ENCODE measurements at places on chromosomes 5 and 9.

DNA sequence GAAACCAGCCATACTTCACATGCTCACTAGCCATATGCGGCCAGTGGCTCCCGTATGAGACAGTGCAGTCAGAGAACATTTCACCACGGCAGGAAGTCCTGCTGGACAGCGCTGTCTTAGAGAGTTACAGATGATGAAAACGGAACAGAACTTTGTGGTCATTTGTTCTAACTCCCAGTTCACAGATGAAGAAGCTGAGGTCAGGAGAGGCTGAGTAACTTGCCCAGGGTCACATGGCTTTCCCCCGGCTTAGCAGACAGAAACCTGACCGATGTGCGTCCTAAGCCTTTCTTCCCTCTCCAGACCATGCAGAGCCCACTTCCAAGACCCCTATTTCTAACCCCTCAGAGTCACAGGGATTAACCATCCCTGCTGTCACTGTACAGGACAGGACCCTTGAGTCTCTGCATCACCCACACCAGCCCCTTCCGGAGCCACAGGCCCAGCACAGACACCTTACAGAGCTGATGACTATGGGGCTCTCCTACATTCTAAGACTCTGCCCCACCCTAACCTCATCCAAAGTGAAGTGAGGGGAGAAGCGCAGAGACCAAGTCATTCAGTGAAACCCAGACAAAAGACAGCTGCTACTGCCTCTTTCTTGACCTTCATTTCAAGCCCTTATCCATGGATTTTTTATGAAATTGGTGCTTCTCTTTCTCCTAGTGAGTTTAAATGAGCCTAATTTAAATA, 86.9 kb downstream of the PTPN3 start:
- no peak for DNase-seq

DNA sequence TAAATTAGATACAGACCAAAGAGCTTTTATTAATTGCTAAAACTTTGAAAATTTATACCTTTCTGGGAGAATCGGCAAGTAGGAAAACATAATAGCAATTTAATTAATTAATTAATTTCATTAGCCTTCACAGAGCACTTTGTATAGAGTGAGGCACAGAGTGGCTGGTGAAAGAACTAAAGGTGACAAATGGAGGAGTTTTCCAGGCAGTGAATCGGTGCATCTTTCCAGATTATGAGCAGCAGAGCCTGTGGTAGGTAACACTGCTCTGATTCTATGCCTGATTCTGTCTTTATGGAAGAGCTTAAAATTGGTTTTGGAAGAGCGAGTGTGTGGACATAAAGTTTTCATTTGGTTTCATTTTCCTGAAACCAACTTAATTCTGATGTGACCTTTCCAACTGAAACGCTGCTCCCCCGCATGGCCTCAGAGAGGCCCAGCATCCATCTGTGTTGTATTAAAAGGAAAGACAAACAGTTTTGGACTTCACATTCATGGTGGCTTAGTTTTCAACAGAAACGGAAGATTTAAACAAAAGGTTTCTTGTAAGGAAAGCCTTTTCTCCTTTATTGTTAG, 188.9 kb upstream of the RPS23 start:
- DNase-seq: peak; percentile 42

DNA sequence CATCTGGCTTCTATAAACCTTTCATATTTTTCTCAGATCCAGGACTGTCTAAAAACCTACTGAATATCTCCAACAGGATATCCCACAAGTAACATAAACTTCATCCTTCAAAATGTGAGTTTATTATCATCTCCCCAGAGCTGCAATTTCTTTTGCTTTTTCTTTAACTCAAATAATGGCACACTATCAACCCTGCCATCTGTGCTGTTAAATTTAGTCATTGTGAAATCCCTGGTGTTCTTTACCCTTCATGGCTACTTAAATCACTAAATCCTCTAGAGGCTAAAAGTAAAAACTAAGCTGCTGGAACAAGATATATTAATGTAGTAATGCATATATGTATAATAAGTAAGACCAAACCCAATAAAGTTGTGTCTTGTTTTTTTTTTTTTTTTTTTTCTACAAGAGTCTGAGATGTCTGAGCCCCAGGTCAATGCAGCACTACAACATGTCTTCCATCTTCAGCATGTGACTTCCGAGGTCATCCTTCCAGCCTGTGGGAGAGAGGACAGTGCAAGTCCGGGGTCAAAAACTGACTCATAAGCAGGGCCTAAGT, 362.9 kb downstream of the ADGRV1 start:
- DNase-seq: no peak

GRCh38 chr9:36827593-36827992, 206.5 kb downstream of the PAX5 start:
- DNase-seq: no peak

- DNase-seq: no peak
Observed at GRCh38 chr9:88808019-88808656, 183.1 kb upstream of the S1PR3 start.

- no peak for DNase-seq
Observed at GRCh38 chr9:133683586-133684120, 47.5 kb downstream of the DBH start.

GRCh38 chr9:22010866-22011625, 1.9 kb upstream of the CDKN2B start:
- DNase-seq: no peak

- DNase-seq: no peak
Observed at GRCh38 chr5:139903795-139904565, 108.4 kb downstream of the PSD2 start.

DNA sequence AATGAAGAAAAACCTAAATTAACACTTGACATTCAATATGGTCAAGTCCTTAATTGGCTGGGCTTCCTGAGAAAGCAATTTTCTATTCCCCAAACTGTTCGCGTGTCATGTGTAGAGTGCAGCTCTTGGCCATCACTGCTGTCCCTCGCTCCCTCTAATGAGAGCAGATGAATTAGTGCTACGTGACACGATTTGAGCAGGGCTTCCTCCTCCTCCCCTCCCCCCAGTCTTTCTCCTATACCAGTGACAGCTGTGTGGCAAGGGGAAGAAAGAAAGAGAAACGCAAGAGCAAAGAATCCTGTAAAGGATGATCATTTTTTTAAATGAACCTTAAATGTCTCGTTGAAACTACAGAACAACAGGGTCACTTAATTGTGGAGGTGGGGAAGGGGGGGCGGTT, 159.6 kb downstream of the BNC2 start:
- DNase-seq: no peak

DNA sequence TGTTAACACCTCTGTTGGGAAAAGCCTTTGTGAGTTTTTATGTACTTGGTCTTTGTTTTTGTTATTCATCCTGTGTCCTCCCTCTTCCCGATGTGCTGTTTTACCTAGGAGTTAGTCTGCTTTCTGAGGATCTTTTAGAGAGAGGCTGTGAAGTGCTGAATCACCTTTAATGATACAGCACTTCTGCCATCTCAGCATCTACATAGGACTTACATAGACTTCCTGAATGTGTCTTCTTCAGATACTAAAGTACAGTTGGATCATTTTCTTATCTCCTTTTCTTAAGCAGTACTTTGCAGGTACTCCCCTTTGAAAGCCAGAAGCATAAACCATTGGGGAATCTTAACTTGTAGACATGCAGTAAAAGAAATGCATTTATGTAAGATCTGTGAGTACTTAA, 31.5 kb downstream of the OTULIN start:
- no peak for DNase-seq

DNA sequence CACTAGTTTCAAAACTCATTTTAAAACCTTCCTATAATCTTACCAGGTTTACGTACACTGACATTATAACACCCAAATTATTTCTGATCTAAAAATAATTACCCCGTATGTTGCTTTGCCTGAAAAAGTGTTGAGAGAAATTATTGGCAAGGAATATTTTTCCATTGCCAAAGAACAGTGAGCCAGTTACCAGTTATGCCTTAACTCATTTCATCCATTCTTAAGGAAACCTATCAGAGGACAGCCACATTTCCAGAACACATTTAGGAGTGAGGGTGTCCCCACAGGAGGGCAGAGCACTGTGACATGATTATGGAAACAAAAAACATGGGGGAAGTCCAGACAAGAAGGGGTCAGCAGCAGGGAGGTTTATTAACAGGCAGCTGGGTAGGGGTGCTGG, 52.2 kb downstream of the GABBR2 start:
- DNase-seq: no peak

DNA sequence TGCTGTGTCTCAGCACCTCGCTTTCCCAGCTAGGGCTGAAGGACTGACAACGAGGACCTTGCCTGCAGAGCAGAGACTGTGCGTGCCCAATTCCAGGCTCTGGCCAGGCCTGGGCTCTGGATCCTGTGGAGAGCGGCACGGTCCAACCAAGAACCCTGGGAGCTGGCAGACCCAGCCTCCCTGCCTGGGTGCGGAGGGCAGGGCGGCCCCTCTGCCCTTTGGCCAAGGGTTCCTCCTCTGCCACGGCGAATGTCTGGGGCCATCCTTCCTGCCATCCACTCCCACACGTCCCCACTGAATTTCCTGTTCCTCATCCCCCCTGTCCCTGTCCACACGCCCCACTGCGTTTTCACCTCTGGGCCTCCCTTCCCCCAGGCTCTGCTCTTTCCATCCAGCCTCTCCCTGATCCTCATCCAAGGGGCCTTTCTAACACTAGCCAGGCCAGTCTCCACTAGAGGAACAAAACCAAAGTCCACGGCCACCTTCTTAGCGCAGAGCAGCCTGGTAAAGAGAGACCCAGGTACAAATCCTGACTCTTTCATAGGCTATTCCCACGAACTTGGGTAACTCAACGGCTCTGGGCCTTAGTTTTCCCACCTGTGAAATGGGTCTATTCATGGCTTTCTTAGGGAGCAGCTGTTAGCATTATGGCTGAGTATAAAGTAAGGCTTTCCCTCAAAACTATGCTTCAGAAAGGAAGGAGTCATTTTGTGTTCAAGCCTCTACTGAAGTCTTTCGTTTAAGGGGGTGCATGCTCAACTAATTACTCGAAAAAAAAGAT, 95.5 kb upstream of the PHYKPL start:
- DNase-seq: no peak

GRCh38 chr9:12814877-12815237, 40.0 kb downstream of the LURAP1L start:
- no peak for DNase-seq

GRCh38 chr5:142427015-142427364, 102.2 kb upstream of the SPRY4 start:
- no peak for DNase-seq

- DNase-seq: no peak
Observed at GRCh38 chr9:68802525-68803015, 97.5 kb downstream of the PIP5K1B start.

DNA sequence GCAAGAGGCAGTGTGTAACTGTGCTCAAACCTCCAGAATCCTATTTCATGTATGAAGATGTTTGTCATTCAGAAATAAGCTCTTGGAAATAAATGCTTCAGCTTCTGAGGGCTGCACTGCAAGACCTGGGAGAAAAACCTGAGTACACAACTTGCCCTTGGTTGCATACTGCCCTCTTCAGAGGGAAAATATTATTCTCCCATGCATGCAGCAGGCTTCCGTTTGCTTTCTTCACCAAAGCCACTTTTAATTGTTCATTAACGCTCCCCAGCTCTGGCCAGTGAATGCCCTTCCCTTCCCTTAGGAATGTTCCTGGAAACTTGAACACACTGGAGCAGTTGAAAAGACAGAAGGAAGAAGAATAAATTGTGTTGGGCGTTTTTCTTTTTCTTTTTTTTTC, 2.5 kb upstream of the WHRN start:
- no peak for DNase-seq

DNA sequence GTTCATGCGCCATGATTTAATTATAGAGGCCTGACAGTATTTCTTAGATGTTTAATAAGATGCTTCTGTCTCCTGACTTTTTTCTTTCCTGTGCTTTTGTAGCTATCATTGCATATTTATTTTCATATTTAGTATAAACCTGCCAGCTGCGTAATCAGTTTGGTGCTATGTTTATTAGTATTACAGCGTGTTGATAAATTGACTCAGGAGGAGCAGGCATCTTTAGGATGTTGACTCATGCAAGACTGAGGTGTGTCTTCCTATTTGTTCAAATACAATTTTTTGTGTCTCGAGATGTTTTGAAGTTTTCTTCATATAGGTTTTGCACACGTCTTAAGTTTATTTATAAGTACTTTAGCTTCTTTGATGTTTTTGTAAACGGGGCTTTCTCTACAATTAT, 35.9 kb upstream of the EXOC3 start:
- DNase-seq: no peak

DNA sequence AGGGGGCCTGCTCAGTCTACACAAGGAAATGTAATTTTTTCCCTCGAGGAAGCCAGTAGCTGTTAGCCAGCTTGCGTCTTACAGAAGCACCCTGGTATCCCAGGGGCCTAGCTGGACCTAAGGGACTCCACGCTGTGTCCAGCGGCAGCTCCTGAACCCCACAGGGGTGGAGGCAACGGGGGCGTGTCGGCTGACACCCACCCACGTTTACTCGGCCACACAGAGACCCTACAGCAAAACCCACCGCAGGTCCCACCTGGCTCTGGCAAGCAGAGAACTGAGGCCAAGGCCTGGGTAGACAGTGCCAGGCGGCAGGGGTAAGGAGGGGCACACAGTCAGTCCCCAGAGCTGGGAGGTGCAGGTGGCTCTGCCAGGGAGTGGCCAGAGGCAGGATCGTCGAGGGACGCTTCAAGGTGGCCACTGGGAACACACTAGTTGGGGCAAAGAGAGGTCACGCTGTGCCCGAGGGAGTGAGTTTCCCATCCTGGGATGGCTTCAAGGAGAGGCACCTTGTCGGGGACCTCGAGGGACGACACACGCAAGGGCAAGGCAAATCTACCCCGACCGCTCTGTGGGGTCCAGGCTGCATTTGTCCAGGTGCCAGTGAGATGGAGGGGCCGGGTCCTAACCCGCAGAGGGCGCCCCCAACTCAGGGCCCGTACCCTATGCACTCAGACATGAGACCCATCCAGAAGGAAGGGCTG, 20.7 kb downstream of the BRD3OS start:
- DNase-seq: no peak

GRCh38 chr5:171743436-171744076, 42.1 kb upstream of the SMIM23 start:
- DNase-seq: no peak

- DNase-seq: no peak
Observed at GRCh38 chr9:35691334-35691650, 1.6 kb upstream of the TPM2 start.

- no peak for DNase-seq
Observed at GRCh38 chr5:15103864-15104263, 232.3 kb upstream of the ANKH start.

GRCh38 chr9:91663858-91664257, 240.2 kb upstream of the NFIL3 start:
- no peak for DNase-seq

DNA sequence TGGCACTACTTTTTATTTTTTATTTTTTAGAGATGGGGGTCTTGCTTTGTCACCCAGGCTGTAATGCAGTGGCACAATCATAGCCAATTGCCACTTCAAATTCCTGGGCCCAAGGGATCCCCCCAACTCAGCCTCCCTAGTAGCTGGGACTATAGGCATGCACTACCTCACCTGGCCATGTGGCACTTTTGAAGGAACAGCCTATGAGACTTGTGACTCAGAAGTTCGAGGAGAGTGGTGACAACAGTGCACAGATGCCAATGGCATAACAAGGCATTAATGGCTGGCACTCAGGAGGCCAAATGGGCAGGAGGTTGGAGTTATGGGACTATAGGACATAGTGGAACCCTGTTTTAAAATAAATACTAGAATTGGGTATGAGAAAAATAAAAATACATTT, 33.7 kb downstream of the ANKRD31 start:
- DNase-seq: no peak

GRCh38 chr5:177204281-177204680, 70.7 kb downstream of the NSD1 start:
- DNase-seq: no peak

Data from right renal pelvis (tissue), 4 donors.